GM12865 (cell line): ENCODE measurements at places on chromosomes 7 and 10.

DNA sequence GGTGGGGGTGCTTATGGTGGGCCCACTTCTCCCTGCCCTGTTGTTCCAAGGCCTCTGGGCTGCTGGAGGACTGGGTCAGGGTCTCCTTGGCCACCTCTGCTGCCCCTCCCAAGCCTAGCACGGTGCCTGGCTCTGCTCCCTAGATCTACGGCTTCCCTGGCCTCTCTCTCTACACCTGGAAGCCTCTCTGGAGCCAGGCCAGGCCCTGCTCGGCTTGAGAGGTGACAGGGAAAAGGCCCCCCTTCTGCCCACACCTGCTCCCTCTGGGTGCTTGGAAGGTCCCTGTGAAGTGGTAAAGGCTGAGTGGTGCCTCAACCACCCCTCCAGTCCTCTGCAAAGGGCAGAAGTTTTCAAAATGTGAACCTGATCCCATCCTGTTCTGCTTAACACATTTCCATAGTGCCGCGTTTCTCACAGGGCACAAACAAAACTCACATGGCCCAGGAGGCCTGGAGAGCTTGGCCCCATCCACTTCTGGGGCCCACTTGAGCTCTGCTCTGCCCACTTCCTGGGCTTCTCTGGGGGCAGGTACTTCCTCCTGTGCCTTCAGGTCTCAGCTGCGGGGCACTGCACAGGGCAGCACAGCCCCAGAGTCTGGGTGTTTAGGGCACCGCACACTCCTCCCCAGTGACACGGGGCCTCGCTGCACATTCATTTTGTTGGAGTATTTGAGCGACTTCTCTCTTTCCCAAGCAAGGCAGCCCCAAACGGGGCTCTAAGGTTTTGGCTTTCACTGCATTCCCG is 169.9 kb downstream of the PIP4K2A start:
- no peak for DNase-seq

DNA sequence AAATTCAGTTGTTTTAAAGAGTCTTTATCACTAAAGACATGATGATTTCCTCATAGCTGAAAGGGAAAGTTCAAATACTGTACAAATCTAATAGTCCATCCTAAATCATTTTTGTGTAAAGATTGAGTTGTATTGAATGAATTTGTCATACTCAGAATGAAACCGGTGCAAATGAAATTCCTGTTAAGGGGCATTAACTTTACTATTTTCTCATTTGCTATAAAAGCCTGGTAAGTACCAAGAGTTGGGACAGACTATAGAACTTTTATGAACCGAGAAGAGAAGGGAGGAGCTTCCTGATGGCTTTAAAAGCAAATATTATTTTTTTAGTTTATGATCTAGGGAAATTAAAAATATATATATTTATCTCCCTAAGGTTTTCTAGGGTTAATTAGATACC is 260.0 kb upstream of the AKR1E2 start:
- DNase-seq, result no peak

- peak; percentile 25 for DNase-seq
Observed at GRCh38 chr10:114631666-114632417, 26.2 kb downstream of the ABLIM1 start.

DNA sequence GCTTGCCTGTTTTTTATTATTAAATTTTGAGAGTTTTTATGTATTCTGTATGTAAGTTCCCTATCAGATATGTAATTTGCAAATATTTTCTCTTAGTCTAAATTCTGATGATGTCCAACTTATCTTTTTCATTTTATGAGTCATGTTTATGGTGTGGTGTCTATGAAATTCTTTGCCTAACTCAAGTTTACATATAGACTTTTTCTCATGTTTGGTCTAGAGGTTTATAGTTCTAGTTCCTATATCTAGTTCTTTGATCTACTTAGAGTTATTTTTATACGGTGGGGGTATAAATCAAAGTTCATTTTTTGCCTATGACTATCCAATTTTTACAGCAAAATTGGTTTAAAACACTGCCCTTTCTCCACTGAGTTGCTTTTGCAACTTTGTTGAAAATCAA is 26.3 kb upstream of the CCDC7 start:
- DNase-seq, result no peak

- DNase-seq, result no peak
Observed at GRCh38 chr10:33331379-33331694, 3.1 kb downstream of the NRP1 start.

DNA sequence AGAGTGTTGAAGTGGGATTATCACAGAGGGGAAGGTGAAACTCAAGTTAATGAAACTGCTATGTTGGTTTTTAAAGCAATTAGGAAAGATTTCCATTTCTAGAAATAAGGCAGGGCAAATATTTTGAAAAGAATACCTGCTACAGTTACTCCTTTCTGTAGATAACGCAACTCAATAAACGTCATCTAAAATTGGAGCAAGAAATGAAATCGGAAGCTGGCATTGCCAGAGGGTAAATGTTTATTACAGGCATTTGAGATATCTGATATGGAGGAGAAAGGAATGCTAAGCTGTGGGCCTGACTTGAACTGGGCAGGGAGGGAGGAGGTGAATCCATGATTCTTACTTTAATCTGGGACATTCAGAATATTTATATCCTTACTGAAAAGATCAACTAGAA is 217.0 kb upstream of the ADARB2 start:
- DNase-seq, result no peak

GRCh38 chr10:18246967-18247366 is 106.7 kb downstream of the CACNB2 start:
- no peak for DNase-seq

DNA sequence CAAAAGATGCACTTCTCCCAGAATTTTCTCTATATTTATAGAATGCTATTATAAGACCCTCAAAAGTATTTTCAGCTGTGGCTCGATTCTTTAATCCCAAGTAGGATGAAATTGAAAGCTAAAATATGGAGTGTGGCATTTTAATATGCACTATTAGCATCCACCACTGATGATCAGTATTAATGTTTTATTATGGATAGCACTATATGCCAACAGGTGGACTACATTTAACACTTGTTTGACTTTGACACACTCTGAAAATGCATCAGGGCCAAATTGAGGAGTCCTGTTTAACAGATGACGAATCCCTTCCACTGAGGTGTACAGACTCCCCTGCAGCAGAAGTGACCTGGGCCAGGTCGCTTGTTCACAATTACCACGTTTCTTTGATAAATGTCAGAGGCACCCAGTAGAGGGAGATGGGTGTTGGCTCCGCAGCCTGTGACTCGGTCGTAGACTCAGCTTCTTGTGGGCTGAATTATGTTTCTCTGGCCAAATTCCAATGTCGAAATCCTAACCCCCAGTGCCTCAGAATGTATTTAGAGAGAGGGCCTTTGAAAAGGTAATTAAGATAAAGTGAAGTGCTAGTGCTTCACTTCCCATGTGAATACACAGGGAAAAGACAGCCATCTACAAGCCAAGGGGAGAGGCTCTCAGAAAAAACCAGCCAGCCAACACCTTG is 48.1 kb downstream of the WIPF3 start:
- no peak for DNase-seq
